ENCODE measurements at places on chromosomes 13 and 19. TPM values are rescaled to one million over a fixed set of nuclear protein-coding genes. Genes with fewer than 3 reads are reported as not detected.

- H3K4me3 ChIP-seq: no peak overlapping the region
- no peak for DNase-seq
- no peaks in the 10 kb centered on the region for H3K36me3 ChIP-seq
- peaks cover 4% of the 10 kb centered on the region for H3K4me1 ChIP-seq
- H3K27me3 ChIP-seq: no peaks in the 10 kb centered on the region
- no peak overlapping the region for H3K27ac ChIP-seq
Measured at GRCh38 chr19:43674596-43674995, 4.6 kb upstream of the PLAUR start.

DNA sequence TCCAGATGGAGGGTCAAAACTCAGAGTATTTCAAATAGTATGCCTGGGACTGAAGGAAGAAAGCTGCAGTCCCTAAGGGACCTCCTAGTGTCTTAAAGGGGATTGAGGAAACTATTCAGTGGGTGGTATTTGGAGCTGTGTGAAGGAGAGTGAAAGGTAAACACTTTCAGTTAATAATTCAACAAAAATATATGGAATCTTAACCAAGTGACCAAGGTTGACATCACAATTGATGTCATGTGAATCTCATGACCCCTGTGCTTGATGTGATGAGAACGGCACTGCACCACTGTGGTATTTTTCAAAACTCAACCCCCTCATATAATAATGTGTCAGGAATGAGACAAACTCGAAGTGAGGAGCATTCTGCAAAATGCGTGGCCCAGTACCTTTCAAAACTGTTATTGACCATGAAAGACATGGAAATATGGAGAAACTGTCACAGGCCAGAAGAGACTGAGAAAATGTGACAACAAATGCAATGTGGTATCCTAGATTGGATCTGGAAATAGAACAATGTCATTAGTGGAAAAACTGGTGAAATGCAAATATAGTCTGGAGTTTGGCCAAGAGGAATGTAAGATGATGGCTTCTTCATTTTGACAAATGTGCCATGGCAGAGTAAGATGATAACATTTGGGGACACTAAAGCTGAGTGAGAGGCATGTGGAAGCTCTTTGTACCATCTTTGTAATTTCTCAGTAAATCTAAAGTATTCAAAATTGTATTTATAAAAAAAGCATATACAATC, 553.9 kb downstream of the RFC3 start:
- H3K4me1 ChIP-seq: no peaks in the 10 kb centered on the region
- no peak overlapping the region for H3K27ac ChIP-seq
- no peaks in the 10 kb centered on the region for H3K27me3 ChIP-seq
- H3K4me3 ChIP-seq: no peak overlapping the region

The SIGLEC7 gene
- total RNA-seq: not detected

The APOC4 gene
- total RNA-seq: not detected

The POLRMT gene
- 35.5 TPM for total RNA-seq

All from thyroid gland (tissue), 4 donors.